ENCODE measurements at places on chromosomes 3 and 15.

DNA sequence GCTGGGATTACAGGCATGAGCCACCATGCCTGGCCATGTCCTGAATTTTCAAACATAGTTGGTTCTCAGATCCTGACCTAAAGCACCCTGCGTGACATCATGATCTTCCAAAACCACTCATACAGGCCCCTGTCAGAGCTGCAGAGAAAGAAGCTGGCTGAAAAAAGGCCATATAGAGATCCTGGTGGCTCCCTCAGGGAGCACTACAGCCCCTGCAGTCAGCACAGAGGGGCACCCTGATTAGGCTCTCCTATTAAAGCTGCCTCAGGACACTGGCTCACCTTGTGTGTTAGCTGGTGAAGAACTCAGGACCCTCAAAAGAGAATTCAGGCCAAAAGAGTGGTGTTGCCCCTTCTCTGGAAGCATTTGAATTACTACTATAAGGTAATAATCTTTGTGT, 249.7 kb upstream of the MCTP2 start:
- no peaks in the 10 kb centered on the region for H3K27me3 ChIP-seq
- H3K4me3 ChIP-seq, result no peak overlapping the region
- no peaks in the 10 kb centered on the region for H3K36me3 ChIP-seq
- no peak for DNase-seq
- no peak overlapping the region for H3K27ac ChIP-seq

- peaks cover 21% of the 10 kb centered on the region for H3K4me1 ChIP-seq
- H3K36me3 ChIP-seq, result no peaks in the 10 kb centered on the region
- DNase-seq, result peak; percentile 53
- H3K4me3 ChIP-seq, result peak overlapping the region; percentile 57
- no peaks in the 10 kb centered on the region for H3K27me3 ChIP-seq
Observed at GRCh38 chr15:64045101-64045435, 1.2 kb downstream of the DAPK2 start.

- H3K27me3 ChIP-seq, result no peaks in the 10 kb centered on the region
- no peak overlapping the region for H3K4me3 ChIP-seq
- peaks cover 14% of the 10 kb centered on the region for H3K4me1 ChIP-seq
- no peak overlapping the region for H3K27ac ChIP-seq
- no peak for DNase-seq
Observed at GRCh38 chr3:65564483-65564882, 474.2 kb downstream of the MAGI1 start.

GRCh38 chr3:140711390-140712035, 33.6 kb downstream of the TRIM42 start:
- no peak for DNase-seq
- H3K27me3 ChIP-seq, result no peaks in the 10 kb centered on the region
- H3K4me3 ChIP-seq, result no peak overlapping the region
- no peak overlapping the region for H3K27ac ChIP-seq

GRCh38 chr3:66342717-66343356, 122.0 kb downstream of the SLC25A26 start:
- no peak overlapping the region for H3K4me3 ChIP-seq
- no peaks in the 10 kb centered on the region for H3K36me3 ChIP-seq
- no peaks in the 10 kb centered on the region for H3K27me3 ChIP-seq
- H3K27ac ChIP-seq, result no peak overlapping the region
- no peaks in the 10 kb centered on the region for H3K4me1 ChIP-seq
- DNase-seq, result no peak

DNA sequence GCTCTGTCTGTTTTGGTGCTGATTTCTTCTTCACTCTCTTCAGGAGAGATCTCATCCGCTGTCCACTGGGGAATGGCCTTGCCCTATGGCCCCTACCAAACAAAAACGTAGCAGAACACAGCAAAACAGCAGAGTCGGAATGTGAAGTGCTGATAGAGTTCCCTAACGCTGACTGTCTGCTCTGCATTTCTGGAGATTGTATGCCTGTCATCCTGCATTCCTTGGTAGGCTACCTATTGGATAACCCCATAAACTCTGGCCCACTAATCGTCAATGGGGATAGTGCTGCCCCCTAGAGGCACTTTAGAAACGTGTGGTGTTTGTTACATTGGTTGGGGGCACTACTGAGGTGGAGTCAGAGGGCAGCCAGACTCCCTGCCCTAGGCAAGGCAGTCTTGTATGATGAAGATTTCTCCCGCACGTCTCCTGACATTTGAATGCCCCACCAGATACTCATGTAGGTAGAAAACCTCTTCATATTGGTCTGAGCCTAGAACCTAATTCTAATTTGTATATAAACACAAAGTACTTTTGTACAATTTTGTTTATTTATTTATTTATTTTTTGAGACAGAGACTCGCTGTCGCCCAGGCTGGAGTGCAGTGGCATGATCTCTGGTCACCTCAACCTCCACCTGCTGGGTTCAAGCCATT, 15.6 kb upstream of the MAGEF1 start:
- no peaks in the 10 kb centered on the region for H3K4me1 ChIP-seq
- DNase-seq, result peak; percentile 64

DNA sequence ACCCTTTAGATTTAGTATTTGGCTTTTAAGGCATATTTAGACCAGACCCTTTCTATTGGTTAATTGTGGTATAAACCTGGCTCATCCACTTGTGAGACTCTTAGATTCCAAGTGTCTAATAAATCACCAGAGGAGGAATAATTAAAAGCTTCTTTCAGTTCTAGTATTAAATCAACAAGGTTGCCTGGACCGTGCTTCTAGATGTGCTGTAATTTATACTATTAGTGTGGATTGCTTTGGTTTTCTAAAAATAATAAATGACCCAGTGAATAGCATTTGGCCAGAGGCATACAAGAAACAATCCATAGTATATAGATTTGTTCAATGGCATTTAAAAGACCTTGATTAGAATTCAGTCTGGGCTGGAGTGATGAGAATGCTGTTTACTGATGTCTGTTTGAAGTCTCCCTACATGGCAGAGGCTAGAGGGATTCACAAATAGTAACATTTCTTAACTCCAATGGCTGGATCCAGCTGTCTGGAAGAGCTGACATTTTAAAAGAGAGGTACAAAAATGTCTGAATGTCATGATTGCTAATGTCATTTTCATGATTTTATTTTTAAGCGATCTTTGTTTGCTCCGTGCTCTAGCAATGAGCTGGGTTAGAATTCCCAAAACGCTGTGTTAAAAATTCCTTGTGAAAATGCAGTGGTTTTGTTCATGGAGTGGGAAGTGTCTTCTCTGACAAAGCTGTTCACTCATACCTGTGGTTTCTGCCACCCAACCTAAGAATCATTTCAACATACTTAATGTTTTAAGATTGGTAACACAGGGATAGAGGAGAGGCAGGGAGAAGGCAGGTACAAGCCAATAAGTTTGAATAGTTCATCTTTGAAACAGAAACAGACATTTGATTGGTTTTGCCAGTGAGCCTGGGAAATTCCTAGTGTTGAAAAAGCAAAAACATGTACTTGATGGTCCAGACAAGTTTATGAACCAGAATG, 89.9 kb downstream of the RBMS3 start:
- H3K27ac ChIP-seq, result no peak overlapping the region
- no peak overlapping the region for H3K4me3 ChIP-seq

DNA sequence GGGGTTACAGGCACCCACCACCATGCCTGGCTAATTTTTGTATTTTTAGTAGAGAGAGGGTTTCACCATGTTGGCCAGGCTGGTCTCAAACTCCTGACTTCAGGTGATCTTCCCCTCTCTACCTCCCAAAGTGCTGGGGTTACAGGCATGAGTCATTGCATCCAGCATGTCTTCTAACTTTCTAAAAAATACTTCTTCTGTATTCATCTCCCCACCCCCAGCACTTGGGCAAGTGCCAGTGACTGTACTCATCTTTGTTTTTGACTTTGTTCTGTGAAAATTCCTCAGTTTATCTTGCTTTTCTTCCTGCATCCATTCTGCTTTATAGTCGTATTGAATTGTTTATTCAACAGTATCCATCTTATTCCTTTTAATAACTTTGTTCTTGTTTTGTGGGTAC, 47.6 kb downstream of the ARIH1 start:
- H3K36me3 ChIP-seq, result no peaks in the 10 kb centered on the region
- no peak overlapping the region for H3K4me3 ChIP-seq
- DNase-seq, result no peak
- H3K4me1 ChIP-seq, result peaks cover 17% of the 10 kb centered on the region
- H3K27me3 ChIP-seq, result no peaks in the 10 kb centered on the region

DNA sequence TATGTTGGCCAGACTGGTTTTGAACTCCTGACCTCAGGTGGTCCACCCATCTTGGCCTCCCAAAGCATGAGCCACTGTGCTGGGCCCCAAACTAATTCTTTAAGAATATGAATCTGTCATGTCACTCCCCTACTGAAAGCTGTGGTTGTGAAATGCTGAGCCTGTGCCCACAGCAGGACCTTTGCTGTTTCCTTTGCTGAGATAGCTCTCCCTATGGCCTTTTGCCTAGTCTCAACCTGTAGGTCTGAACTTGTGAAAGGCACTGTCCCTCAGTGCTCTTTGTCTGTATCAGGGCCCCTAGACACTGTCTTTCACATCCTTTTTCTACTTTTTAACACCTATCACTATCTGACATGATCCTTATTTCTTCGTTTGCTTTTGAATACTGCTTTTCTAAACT, 62.7 kb upstream of the CCR4 start:
- H3K4me3 ChIP-seq, result no peak overlapping the region
- no peaks in the 10 kb centered on the region for H3K36me3 ChIP-seq
- no peak overlapping the region for H3K27ac ChIP-seq
- DNase-seq, result no peak
- no peaks in the 10 kb centered on the region for H3K4me1 ChIP-seq

GRCh38 chr3:123547881-123548519, 36.9 kb downstream of the HACD2 start:
- H3K4me1 ChIP-seq, result no peaks in the 10 kb centered on the region
- no peak overlapping the region for H3K27ac ChIP-seq

DNA sequence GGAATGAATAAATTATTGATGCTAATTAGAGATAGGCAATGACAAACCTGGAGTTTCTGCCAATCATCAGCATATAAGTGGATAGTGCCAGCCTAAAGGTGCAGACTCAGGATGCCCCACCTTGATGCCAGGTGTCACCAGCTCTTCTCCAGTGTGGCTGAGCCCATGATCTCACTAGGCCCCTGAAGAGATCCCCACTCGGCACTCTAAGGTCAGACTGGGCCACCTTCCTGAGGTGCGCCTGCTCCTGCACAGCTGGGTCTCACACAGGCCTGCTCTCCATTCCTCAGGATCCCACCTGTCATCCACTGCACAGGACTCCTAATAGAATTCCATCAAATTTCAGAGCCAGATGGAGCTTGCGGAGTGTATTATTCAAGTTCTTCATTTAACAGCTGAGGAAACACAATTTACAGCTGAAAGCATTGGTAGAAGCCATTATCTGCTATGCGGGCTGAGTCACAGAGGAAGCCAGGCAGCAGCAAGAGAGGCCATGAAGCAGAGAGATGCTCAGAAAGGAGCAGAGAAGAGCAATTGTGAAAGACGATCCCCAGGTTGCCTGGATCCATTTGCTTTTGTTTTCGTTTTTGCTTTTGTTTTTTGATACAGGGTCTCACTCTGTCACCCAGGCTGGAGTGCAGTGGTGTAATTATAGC, 25.1 kb upstream of the FSTL1 start:
- DNase-seq, result no peak
- H3K27ac ChIP-seq, result no peak overlapping the region
- H3K4me1 ChIP-seq, result no peaks in the 10 kb centered on the region
- H3K4me3 ChIP-seq, result no peak overlapping the region
- no peaks in the 10 kb centered on the region for H3K36me3 ChIP-seq

DNA sequence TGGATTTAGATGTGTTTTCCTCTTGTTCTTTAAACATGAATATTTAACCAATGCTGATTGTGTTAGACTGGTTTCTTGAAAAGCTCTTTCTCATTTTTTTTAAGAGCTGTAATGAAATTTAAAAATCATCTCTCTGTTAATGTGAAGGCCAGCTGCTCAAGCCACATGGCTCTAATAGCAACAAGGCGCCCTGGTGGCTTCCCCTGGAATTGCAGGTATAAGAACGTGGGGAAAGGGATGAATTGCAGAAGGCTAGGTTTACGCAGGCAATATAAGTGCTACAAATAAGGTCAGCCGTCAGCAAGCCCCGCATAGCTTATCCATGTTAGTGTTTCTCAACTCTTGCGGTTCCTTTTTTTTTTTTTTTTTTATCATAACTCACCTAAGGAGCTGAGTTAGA, 108.5 kb downstream of the SAMMSON start:
- H3K36me3 ChIP-seq, result no peaks in the 10 kb centered on the region
- H3K27ac ChIP-seq, result no peak overlapping the region
- no peaks in the 10 kb centered on the region for H3K4me1 ChIP-seq
- no peaks in the 10 kb centered on the region for H3K27me3 ChIP-seq
- H3K4me3 ChIP-seq, result no peak overlapping the region

- H3K27ac ChIP-seq, result no peak overlapping the region
- no peaks in the 10 kb centered on the region for H3K27me3 ChIP-seq
- no peaks in the 10 kb centered on the region for H3K36me3 ChIP-seq
Observed at GRCh38 chr3:15918988-15919387, 121.2 kb upstream of the ANKRD28 start.

DNA sequence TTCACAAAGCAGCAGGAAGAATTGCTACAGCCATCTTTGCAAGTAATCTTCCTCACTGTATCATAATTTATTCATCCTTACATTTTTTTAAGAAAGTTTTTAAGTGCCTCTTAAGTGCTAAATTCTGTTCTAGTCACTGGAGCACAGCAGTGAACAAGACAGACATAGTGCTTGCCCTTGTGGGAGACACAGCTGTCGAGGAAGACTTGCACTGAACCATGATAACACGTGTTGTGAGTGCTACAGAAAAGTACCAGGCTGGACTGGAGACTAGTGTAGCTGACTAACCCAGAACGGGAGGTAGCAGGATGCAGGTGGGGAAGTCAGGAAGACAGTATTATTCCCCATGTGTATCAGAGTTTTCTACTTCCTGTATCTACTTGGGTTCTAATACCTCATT, 300.6 kb downstream of the TBL1XR1 start:
- H3K36me3 ChIP-seq, result no peaks in the 10 kb centered on the region
- no peaks in the 10 kb centered on the region for H3K4me1 ChIP-seq
- no peak for DNase-seq

DNA sequence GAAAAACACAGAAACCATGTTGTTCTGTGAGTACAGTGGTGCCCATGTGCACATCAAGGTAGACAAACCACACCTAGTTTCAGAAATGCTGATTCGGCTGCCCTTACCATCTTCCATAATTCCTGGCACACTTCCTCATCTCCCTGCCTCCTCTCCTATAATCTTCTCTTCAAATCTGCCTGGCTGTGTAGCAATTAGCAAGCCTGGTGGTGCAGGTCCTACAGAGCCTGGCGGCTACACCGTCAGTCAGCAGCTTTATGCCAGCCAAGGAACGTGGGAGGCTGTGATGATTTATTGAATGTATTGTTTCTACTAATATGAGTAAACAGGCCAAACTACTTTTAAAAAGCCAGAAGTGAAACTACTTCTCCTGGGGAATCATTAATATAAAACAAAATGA, 106.8 kb downstream of the SEMA6D start:
- H3K27me3 ChIP-seq, result no peaks in the 10 kb centered on the region
- H3K4me1 ChIP-seq, result no peaks in the 10 kb centered on the region
- H3K36me3 ChIP-seq, result no peaks in the 10 kb centered on the region
- no peak for DNase-seq
- H3K4me3 ChIP-seq, result no peak overlapping the region

All from tibial artery (tissue), 4 donors.